ENCODE measurements at places on chromosomes 1 and 21.

GRCh38 chr21:45954261-45954660, 27.3 kb upstream of the COL6A1 start:
- no peak for DNase-seq

GRCh38 chr21:34613679-34614627, 960 bp downstream of the RCAN1 start:
- peak; percentile 63 for DNase-seq

- DNase-seq, result no peak
These were observed 39.3 kb downstream of the IL12RB2 start for GRCh38 chr1:67346982-67347381.

DNA sequence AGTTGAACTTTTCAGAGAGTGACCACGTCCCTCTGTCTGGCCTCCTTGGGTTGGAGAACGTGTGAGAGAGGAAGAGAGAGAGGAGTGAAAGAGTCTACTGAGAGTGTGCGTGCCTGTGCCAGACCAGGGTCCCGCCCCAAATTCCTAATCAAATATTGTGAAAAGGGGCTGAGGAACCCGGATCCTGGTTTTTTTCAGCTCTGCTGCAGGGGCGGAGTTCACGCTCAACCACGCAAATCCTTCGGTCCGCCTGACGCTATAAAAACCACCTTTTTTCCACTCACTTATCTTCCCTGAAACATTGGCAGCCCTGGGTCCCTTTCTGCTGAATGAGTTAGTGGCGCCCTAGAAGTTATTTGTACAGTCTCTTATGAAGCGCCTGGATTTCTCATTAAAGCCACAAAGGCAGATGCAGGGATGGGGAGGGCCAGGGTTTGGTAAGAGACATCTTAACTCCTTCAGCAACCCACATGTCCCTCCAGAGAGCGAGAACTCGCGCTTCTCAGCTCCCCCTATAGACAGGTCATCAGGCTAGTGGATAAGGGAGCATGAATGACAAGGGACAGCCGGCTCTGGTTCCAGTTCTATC, at the start of gene FMOD:
TSS of gene FMOD (minus strand) at position 86 of the 589 bp plus-strand sequence. CDS start 2,852 bp downstream, outside the sequence.
- DNase-seq, result peak; percentile 16

- DNase-seq, result no peak
These were observed 57.9 kb downstream of the BRINP2 start for GRCh38 chr1:177228693-177229065.

DNA sequence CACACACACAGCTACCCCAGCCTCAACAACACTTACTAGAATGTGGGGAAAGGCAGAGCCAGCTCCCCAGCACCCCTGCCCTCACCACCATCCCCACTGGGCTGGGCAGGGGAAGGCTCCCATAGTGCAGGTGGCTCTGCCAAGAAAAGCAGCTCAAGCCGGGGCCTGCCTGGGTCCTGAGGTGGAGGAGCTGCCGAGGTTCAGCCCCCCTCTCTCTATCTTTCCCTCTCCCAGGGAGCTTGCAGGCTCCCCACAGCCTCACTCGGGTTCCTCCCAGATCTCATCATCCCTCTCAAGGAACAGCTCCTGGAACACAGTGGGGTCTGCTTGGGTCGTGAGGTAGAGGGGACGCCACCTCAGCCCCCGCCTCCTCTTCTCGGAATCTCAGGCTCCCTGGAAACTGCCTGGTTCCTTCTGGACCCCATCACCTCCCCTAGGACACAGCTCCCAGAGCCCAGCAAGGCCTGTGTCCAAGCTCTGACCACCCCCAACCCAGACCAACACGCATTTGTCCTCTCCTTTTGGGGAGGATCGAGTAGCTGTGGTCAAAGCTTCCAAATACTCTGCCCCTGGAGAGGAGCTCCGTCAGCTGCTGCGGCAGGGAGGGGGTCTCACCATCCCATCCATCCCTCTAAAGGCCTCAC, 704 bp downstream of the S100A16 start:
- no peak for DNase-seq

GRCh38 chr1:77399250-77400086, 117.6 kb downstream of the AK5 start:
- DNase-seq, result no peak

DNA sequence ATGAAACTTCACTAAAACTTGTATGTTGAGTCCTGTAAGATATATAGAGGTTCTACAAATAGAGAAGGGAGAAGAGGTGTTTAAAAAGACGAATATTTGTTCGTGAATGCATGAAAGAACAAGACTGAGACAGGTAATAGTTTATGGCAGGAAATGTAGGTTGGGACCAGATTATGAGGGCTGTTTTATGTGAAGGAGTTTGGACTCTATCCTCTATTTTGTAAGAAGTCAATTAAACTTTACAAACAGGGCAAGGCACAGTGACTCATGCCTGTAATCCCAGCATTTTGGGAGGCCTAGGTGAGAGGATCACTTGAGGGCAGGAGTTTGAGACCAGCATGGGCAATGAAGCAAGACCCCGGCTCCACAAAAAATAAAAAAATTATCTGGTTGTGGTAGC, 5.7 kb downstream of the SLC35A3 start:
- no peak for DNase-seq

GRCh38 chr21:32094804-32095203, 184.0 kb downstream of the MIS18A start:
- DNase-seq, result no peak

DNA sequence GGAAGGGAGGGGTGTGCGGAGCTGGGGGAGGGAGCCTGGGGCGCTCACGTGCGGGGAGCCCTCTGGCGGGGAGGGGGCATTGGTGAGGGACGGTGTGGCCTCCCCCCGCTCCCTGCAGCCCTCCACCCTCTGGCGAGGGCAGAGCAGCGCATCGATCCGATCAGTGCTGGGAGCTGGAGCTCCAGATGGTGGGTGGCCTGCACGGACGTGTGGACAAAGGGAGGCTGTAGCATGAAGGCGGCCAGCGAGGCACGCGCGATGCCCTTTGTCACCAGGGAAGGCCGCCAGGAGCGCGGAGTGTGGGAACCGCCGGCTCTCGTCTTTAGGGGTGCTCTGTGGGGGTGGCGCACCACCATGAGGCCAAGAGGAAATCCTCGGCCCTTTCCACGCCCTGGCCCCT, 5.4 kb upstream of the HES5 start:
- DNase-seq, result no peak

GRCh38 chr1:119805746-119806145, 5.5 kb downstream of the REG4 start:
- DNase-seq, result no peak

- DNase-seq, result peak; percentile 93
These were observed 27.5 kb upstream of the TCEA3 start for GRCh38 chr1:23452011-23452411.

DNA sequence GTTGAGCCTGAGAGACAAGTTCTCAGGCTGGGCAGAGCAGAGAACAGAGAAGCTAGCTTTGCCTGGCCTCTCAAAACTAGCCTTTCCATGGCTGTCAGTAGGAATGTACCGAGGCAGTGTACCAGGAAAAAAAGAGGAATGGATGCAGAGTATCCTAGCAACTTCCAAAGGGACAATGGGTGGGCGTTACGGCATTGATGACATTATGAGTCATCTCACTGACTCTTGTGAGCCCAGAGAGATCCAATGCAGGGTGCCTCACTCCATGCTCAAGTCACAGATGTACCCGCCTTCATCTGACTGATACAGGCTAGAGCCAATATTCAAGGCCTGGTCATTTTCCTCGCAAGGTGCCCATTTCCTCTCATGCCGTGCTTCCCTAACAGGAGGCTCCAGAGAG, 51.4 kb upstream of the C8B start:
- no peak for DNase-seq

DNA sequence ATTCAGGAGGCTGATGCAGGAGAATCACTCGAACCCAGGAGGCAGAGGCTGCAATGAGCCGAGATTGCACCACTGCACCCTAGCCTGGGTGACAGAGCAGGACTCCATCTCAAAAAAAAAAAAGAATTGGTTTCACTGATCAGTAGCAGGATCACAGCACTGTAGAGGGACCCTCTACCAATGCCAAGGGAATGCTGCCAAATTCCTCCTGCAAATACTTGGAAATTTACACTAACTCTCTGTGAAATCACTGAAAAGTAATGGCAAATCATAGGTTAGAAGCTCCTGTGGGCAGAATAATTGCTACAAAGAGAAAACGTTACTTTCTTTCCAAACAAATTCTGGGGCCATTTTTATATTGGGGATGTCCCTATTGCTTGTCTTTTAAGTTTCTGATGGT, 6.7 kb upstream of the GPR25 start:
- no peak for DNase-seq

GRCh38 chr1:201399352-201400126, 415 bp upstream of the LAD1 start:
- peak; percentile 21 for DNase-seq

- no peak for DNase-seq
These were observed 2.6 kb downstream of the GATAD2B start for GRCh38 chr1:153919876-153920852.

GRCh38 chr1:44571712-44572571, 102.3 kb downstream of the TMEM53 start:
- no peak for DNase-seq

DNA sequence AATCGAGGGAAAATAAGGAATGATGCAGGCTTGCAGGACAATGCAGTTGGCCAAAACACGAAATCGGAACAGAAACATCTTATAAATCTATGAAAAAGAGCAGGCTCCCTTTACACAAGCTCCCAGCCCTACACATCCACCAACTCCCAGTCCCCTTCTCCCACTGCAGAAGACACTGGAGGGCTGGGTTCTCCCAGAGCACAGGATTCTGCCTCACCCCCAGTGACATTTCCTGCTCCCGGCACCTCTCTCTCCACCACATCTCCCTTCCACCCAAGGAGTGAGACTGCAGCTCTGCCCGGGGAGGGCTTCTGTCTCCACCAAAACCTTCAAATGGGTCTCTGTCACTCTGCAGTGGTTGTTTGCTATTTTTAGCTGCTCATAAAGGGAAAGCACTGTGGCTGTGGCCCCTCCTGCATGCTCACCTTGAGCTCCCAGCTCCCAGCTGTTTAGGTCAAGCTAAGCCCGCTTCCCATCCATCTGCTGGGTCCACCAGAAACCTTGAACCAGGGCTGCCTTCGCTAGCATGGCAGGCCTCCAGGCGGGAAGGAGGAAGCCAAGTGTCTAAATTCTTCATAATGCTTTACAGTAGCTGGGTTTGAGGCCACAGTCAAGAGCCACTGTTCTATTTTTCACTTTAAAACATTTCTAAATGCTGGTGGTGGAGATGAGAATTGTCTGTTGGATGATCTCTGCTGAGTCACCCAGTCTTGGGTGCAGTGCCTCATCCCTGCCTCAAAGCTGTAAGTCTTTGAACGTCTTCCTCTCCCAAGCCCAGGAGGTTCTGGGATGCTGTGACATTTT, 3.3 kb upstream of the C2CD2 start:
- DNase-seq, result no peak

GRCh38 chr1:23799570-23800399, 769 bp downstream of the GALE start:
- DNase-seq, result no peak

DNA sequence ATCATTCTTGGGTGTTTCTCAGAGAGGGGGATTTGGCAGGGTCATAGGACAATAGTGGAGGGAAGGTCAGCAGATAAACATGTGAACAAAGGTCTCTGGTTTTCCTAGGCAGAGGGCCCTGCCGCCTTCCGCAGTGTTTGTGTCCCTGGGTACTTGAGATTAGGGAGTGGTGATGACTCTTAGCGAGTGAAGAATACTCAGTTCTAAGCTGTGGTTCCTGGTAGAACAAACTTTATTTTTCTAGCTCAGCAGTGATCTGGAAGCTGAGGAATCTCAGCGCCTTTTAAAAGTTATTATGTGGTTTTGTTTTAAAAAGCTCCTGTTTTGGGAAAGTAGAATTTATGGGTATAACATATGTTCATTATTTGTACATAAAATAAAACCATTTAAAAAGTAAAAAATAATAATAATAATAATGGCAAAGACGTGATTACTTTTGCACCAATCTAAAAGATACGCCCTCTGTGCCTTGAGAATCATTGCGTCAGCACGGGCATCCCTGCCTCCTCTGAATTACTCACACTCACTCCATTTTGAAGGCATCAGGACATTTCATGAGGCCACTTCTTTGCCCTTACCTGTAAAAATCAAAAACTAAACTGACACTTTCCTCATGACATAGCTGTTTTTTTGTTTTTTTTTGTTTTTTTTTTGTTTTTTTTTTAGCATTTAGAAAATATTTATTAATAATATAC, 29.7 kb upstream of the TNFRSF1B start:
- no peak for DNase-seq

GRCh38 chr1:199723250-199723956, 304.1 kb upstream of the NR5A2 start:
- DNase-seq, result no peak

DNA sequence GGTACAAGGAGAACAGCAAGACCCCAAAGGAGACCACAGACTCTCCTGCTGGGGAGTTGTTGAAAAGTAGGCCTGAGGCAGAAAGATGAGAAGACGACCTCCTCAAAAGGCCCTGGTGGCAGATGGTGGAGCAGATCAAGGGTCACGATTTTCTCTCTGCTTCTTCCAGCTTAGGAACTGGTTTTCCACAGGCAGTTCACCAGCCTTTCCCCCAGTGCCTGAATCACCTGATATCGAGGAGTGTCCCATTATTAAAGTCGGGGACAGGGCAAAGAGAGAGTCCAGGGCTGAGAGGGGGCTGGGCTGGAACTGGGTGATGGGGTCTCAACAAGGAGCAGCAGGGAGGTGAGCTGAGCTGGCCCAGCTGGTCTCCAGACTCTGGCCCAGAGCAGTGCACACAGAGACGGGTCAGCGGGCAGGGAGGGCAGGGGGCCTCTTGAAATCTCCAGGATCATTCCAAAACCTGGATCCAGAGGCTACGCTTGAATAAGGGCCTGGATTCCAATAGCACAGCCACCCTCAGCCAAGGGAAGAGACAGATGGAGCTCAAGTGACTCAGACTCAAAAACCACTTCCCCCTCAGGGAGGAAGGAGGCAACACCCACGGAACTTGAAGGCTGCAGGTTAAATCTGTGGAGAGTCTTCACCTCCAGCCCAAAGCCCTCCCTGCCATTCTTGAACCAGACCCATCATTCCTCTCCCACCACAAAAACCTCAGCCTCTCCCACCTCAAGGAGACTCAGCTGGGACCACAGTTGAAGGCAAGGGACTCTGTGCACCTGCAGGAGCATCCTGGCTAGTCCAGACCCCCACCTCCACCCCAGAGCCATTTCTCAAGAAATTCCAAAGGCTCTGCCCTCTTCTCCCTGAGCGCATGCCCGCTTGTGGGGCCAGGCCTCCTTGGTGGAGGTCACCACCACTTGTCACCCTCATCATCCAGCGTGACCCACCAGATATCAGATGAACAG, at the start of gene S100A5:
TSS of gene S100A5 (minus strand) at position 541 of the 968 bp plus-strand sequence. CDS start 743 bp downstream, outside the sequence.
- DNase-seq, result no peak

- DNase-seq, result peak; percentile 8
These were observed 138.2 kb downstream of the COL24A1 start for GRCh38 chr1:86018283-86018923.

- no peak for DNase-seq
These were observed 17.1 kb downstream of the TRIM67 start for GRCh38 chr1:231178970-231179369.
